Activated T-helper 2 cell treated with anti-CD3 and anti-CD28 coated beads, Interferon-gamma antibody, Interleukin-2, Interleukin-4, amounts not matched to agents 10 μg/mL and 5 μg/mL and 100 μg/mL, durations not matched to agents 14 hours and 24 hours and 36 hours (primary cell): ENCODE measurements at places on chromosomes 4 and X. TPM values are rescaled to one million over a fixed set of nuclear protein-coding genes. Genes with fewer than 3 reads are reported as not detected.

The KCTD8 gene
- total RNA-seq: not detected in 2 replicates

The SLC9B1 gene
- 0.28 and 0.57 TPM in 2 replicates for total RNA-seq

The ADH5 gene
- 93.8 and 98.6 TPM in 2 replicates for total RNA-seq

The IRS4 gene
- total RNA-seq: not detected in 2 replicates

The PROM1 gene
- 0.46 and 0.64 TPM in 2 replicates for total RNA-seq

The GIMD1 gene
- not detected in 2 replicates for total RNA-seq

The SASH3 gene
- total RNA-seq: 89.8 and 102 TPM in 2 replicates

The BTK gene
- total RNA-seq: 0.11 and 0.25 TPM in 2 replicates

The L1CAM gene
- total RNA-seq: 0.83 and 0.98 TPM in 2 replicates

The NUP54 gene
- 74.7 and 75.6 TPM in 2 replicates for total RNA-seq

DNA sequence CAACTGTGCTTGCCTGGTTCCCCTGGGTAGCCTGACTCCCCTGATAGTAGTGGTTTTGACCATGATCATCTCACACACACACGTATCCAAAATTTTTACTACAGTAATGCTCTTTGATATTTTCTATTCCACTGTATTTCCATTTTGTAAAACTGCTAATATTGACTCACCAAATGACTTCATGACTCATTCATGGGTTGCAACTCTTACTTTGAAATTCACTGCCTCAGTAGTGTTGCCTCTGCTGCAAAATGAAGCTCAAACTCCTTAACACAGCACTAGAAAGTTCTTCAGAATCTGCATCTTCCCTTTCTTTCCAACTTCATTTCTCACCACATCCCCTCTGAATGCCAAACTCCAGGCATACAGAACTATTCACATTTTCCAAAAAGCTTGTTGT is 20.3 kb downstream of the QRFPR start:
- no peak overlapping the region for H3K27ac ChIP-seq
- peaks cover 3% of the 10 kb centered on the region for H3K4me1 ChIP-seq
- H3K4me3 ChIP-seq: no peak overlapping the region
- H3K27me3 ChIP-seq: peaks cover 11% of the 10 kb centered on the region
- DNase-seq: no peak
- no peaks in the 10 kb centered on the region for H3K36me3 ChIP-seq

DNA sequence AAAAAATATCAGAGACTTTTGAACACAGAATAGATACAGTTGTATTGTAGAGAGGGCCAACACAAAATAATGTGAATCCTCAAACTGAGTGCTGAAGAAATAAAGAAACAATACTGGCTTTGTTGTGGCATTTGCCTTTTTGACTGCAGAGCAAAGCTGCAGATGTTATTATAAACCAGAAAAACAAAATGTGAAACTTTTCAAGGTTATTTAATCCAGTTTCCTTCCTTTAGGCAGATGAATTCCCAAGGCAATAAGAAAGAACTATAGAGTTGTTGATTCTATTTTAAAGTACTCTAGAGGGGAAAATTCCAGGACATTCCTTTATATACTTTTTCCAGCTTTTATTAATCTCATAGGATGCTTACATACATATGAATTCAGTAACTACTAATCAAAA is 186.8 kb downstream of the NDST4 start:
- H3K4me3 ChIP-seq: no peak overlapping the region
- H3K4me1 ChIP-seq: no peaks in the 10 kb centered on the region
- no peak for DNase-seq
- no peak overlapping the region for H3K27ac ChIP-seq
- H3K36me3 ChIP-seq: no peaks in the 10 kb centered on the region
- no peaks in the 10 kb centered on the region for H3K27me3 ChIP-seq

GRCh38 chr4:178138491-178138890 is 696.3 kb upstream of the AGA start:
- no peaks in the 10 kb centered on the region for H3K27me3 ChIP-seq
- H3K27ac ChIP-seq: no peak overlapping the region
- H3K4me3 ChIP-seq: no peak overlapping the region
- no peaks in the 10 kb centered on the region for H3K36me3 ChIP-seq
- DNase-seq: no peak

DNA sequence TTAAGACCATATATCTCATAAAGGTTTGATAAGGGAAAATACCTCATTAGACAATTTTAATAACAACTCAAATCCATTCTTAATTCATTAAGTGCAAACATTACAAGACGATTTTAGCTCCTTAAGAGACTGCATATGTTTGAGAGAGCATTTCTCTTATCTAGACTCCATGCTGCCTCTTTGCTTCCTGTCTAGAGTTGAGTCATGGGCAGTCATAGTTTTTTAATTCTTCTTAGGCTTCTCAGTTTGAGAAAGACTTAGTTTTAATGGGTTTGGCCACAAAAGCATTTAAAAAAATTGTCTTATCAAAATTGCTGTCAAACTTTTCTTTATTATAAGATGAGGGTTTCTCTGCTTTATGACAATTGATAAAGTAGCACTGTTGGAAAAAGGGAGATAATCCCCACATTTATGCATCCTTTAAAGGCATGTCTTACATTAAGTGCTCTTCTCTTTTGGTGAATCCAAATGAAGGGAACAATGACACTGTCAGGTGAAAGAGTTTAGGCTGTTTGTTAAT is 713.4 kb downstream of the PCDH18 start:
- no peaks in the 10 kb centered on the region for H3K27me3 ChIP-seq
- no peak overlapping the region for H3K27ac ChIP-seq
- H3K4me1 ChIP-seq: no peaks in the 10 kb centered on the region
- no peaks in the 10 kb centered on the region for H3K36me3 ChIP-seq
- no peak overlapping the region for H3K4me3 ChIP-seq

- DNase-seq: no peak
- H3K4me1 ChIP-seq: no peaks in the 10 kb centered on the region
- H3K27me3 ChIP-seq: no peaks in the 10 kb centered on the region
Measured at GRCh38 chr4:93568758-93569157, 259.8 kb upstream of the ATOH1 start.

GRCh38 chr4:105765690-105766407 is 57.3 kb downstream of the GSTCD start:
- no peaks in the 10 kb centered on the region for H3K27me3 ChIP-seq
- peaks cover 3% of the 10 kb centered on the region for H3K4me1 ChIP-seq
- peaks cover 3% of the 10 kb centered on the region for H3K36me3 ChIP-seq
- H3K27ac ChIP-seq: no peak overlapping the region
- H3K4me3 ChIP-seq: no peak overlapping the region

GRCh38 chr4:152860046-152860445 is 76.1 kb upstream of the FHDC1 start:
- peaks cover 4% of the 10 kb centered on the region for H3K36me3 ChIP-seq
- H3K4me3 ChIP-seq: no peak overlapping the region
- H3K27ac ChIP-seq: no peak overlapping the region
- DNase-seq: no peak

DNA sequence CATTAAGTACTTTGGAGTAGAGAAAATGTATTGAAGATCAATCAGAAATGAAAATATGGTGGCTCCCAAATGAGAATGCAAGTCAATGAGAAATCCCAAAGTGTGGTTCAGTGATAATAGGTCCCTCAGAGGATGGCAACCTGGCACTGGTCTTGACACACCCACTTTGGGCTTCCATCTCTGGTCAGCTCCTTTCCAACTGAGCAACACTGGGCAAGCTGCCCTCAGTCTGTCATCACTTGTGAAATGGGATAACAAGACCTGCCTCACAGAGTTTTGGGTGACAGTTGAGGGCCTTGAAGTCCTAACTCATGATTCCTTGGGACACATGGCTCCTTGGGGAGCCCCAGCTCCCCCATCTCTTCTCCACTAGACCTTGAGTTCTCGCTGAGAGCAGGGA is 29.0 kb upstream of the MAMLD1 start:
- H3K27me3 ChIP-seq: no peaks in the 10 kb centered on the region
- no peak overlapping the region for H3K27ac ChIP-seq
- H3K36me3 ChIP-seq: no peaks in the 10 kb centered on the region
- H3K4me3 ChIP-seq: no peak overlapping the region
- DNase-seq: no peak
- H3K4me1 ChIP-seq: peaks cover 9% of the 10 kb centered on the region

- no peaks in the 10 kb centered on the region for H3K4me1 ChIP-seq
- H3K27me3 ChIP-seq: no peaks in the 10 kb centered on the region
- no peak overlapping the region for H3K27ac ChIP-seq
Measured at GRCh38 chr4:21469438-21470300, 478.9 kb downstream of the KCNIP4 start.

- H3K27me3 ChIP-seq: no peaks in the 10 kb centered on the region
- H3K36me3 ChIP-seq: no peaks in the 10 kb centered on the region
- no peaks in the 10 kb centered on the region for H3K4me1 ChIP-seq
- no peak overlapping the region for H3K4me3 ChIP-seq
Measured at GRCh38 chrX:46168254-46168653, 377.0 kb downstream of the ZNF674 start.

- no peak for DNase-seq
- H3K27ac ChIP-seq: no peak overlapping the region
- no peaks in the 10 kb centered on the region for H3K36me3 ChIP-seq
- no peaks in the 10 kb centered on the region for H3K27me3 ChIP-seq
- H3K4me1 ChIP-seq: no peaks in the 10 kb centered on the region
Measured at GRCh38 chr4:19033816-19034733, 1012.5 kb upstream of the LCORL start.

DNA sequence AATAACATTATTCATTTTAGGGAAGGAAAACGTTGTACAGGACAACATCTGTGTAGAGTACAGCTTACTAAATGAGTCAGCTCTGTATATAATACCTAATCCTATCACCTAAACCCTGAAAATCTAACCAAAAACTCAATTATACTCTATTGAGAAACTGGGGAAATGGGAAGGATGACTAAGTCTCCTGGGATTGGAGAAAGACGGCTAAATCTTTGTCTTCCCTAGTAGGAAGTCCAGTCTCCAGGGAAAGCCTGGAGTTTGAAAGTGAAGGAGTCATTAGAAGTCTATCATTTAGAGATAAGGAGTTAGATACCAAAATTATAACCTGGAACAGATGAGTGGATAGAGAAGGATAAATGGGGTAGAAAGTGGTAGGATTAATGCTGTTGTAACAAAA is 286.5 kb downstream of the STK32B start:
- no peak for DNase-seq
- no peaks in the 10 kb centered on the region for H3K36me3 ChIP-seq
- H3K4me1 ChIP-seq: no peaks in the 10 kb centered on the region

DNA sequence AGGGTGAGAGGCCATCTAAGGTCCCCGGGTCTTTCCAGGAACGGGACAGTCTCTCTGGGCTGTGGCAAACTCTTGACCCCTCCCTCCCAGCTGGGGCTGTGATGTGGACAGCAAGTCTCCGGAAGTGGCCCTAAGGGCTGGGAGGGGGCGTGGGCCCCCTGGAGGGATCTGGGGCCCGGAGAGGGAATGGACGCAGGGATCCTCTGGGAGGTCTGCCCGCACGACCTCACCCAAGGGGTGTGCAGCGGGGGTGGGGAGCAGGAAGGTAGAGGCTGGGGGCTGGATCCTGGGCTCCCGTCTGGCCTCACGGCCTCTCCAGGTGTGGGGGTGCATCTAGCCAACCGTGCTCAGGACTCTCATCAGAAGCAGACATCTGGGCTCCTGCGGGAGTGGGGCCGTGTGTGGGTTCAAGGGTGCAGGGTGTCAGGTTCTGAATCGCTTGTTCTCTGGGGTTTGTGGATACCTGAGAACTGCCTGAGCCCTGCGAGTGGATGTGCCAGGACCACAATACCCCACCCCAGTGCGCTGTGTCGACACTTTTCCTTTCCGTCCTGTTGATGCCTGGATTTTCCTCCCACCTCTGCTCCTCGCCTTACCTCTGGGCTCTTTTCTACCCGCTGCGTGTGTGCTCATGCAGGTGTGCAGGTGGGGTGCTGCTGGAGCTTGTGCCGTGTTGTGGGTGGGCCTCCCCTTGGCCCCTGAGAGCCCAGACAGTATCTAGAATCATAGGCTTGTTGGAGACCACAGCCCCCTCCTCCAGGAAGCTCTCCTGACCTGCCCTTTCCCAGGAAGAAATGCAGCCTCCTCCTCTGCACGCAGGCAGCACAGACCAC is 915 bp downstream of the CPZ start:
- H3K36me3 ChIP-seq: no peaks in the 10 kb centered on the region
- H3K27ac ChIP-seq: no peak overlapping the region
- H3K27me3 ChIP-seq: peaks cover 17% of the 10 kb centered on the region
- H3K4me3 ChIP-seq: no peak overlapping the region
- no peak for DNase-seq

DNA sequence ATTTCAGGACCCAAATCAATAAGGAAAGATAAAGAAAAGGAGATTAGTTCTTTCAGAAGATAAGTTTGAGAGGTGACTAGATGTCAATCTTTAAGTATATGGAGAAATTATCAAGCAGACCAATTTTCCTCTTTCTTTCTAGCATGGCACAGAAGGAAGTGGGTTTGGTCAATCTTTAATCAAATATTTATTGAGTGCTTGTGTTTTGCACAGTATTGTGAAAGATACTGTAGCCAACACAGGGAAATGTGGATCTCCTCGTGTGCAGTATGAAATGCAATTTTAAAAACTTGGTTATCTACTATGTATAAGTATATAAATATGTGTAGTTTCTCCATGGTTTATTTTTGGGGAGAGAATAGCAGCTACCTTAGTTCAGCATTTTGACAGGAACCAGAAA is 655.2 kb downstream of the RAPGEF2 start:
- no peak for DNase-seq
- no peak overlapping the region for H3K27ac ChIP-seq
- no peaks in the 10 kb centered on the region for H3K27me3 ChIP-seq
- no peaks in the 10 kb centered on the region for H3K36me3 ChIP-seq
- H3K4me1 ChIP-seq: no peaks in the 10 kb centered on the region

GRCh38 chr4:174255786-174256185 is 27.7 kb downstream of the FBXO8 start:
- no peaks in the 10 kb centered on the region for H3K36me3 ChIP-seq
- H3K4me3 ChIP-seq: no peak overlapping the region
- no peak overlapping the region for H3K27ac ChIP-seq
- no peaks in the 10 kb centered on the region for H3K27me3 ChIP-seq
- DNase-seq: no peak
- no peaks in the 10 kb centered on the region for H3K4me1 ChIP-seq

GRCh38 chr4:79864500-79865200 is 208.4 kb downstream of the ANTXR2 start:
- H3K27ac ChIP-seq: no peak overlapping the region
- H3K4me1 ChIP-seq: no peaks in the 10 kb centered on the region
- H3K4me3 ChIP-seq: no peak overlapping the region
- no peak for DNase-seq

DNA sequence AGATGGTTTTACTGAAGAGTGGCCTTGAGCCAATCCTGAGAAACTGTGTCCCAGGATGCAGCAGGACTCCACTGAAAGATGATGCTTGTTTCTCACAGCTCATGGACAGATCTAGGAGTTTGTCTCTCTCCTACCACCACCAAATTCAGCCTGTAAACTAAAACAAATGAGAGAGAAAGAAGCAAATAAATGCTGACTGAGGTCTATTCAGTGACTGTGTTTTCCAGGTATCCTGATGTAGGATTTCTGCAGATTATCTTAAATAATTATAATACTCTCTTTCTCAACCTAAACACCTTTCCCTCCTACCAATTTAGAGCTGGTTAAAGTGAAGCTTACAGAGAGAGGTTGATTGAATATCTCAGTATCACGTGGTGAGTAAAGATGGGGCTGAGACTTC is 599.6 kb upstream of the LCORL start:
- no peaks in the 10 kb centered on the region for H3K27me3 ChIP-seq
- no peak for DNase-seq
- no peaks in the 10 kb centered on the region for H3K4me1 ChIP-seq
- H3K27ac ChIP-seq: no peak overlapping the region
- no peaks in the 10 kb centered on the region for H3K36me3 ChIP-seq
